NCI-H2107 (cell line): ENCODE measurements at places on chromosomes 5 and 9.

DNA sequence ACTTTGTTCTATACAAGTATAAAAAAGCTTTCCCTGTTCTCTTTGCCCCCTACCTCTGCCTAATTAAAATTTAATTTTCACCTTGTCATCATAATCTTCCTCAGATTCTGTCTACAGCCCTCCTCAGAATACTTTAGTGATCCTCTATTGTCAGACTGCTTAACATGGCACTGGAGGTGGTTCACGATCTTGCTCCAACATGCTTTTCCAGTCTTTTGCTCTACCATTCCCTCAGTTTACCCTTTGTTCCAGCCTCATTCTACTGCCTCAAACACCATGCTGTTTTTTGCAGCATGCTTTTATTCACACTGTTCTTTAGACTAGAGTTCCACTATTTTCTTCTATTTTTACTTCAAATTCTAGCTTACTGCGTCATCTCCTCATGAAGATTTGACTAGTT lies 10.4 kb downstream of the ALDH1A1 start:
- no peak for DNase-seq

DNA sequence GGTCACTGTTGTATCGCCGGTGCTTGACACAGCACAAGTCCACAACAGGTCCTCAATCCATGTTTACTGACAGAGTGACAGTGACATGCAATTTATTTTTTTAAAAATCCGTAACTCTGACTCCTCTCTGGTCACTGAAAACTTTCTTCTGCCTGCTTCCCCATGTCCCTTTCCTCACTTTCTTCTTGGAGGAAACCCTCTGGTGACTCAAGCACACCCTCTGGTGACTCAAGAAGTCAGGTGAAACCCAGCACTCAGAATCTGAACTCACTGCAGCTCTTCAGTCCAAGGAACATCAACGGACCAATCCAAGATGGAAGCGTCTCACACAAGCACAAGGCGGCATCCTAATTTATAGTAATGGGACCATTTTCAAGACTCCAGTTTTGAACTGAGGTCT lies 245.9 kb downstream of the FSTL4 start:
- no peak for DNase-seq

- no peak for DNase-seq
Observed at GRCh38 chr5:60613826-60614225, 86.1 kb downstream of the DEPDC1B start.

- no peak for DNase-seq
Observed at GRCh38 chr9:27528886-27529315, 713 bp downstream of the MOB3B start.

GRCh38 chr5:150960791-150961396 lies 56.1 kb upstream of the ZNF300 start:
- no peak for DNase-seq

- no peak for DNase-seq
Observed at GRCh38 chr5:135735831-135736230, 98.6 kb upstream of the SLC25A48 start.

- DNase-seq: peak; percentile 18
Observed at GRCh38 chr9:7549249-7549648, 250.3 kb downstream of the DMAC1 start.

GRCh38 chr9:120569556-120569955 lies 10.4 kb downstream of the CDK5RAP2 start:
- no peak for DNase-seq

- no peak for DNase-seq
Observed at GRCh38 chr5:96816411-96816939, 8.7 kb upstream of the ERAP1 start.

DNA sequence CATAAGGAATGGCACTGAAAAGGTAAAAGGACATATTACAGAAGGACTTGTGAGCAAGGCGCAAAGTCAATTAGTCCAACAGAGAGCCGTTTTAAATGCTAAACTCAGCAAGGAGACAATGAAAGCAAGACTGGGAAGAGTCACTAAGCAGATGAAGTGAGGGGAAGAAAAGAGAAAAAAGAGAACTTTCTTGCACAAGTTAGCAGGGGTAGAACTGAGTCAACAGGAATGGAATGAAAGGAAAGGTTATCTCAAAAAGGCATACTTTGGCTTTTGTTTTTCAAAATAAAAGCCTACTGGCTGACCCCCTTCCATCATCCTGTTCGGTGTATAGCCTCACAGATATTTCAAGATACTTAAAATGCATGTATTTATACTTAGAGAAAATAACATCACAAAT lies 75.0 kb downstream of the NR6A1 start:
- no peak for DNase-seq
